ENCODE measurements at places on chromosomes 3 and 15. TPM values are rescaled to one million over a fixed set of nuclear protein-coding genes. Genes with fewer than 3 reads are reported as not detected.

DNA sequence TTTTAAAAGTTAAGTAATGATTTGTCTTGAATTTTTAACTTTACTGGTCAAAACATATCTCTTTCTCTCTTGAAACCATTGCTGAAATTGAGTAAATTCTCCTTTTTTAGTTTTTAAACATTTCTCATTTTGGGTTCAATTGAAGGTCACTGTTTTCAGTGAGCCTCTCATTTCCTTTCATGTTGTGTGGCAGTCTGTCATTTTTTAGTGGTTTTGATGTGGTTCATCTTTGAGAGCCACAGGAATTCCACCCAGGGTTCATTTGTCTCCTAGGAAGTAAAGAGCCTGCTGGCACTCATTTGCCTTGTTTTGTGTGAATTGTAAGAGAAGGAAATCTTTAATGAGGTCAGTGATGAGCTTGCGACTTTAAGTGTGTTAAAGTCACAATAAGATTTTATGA, 10.4 kb downstream of the CLDN11 start:
- DNase-seq = no peak

- no peak for DNase-seq
Observed at GRCh38 chr3:31581660-31582059, 48.9 kb downstream of the STT3B start.

GRCh38 chr3:22386107-22386506, 635.1 kb upstream of the ZNF385D start:
- DNase-seq = no peak

GRCh38 chr3:36729204-36730056, 34.9 kb downstream of the DCLK3 start:
- DNase-seq = no peak

The REC114 gene
- not detected for polyA plus RNA-seq
